Fibroblast of lung (primary cell): ENCODE measurements at places on chromosomes 5 and 9. TPM values are rescaled to one million over a fixed set of nuclear protein-coding genes. Genes with fewer than 3 reads are reported as not detected.

The PCDHGA4 gene
- 2.8 and 7.6 TPM in 2 replicates for total RNA-seq

The BTNL3 gene
- total RNA-seq: not detected in 2 replicates

The DMRT3 gene
- not detected in 2 replicates for total RNA-seq

The SLC25A25 gene
- total RNA-seq: 24.1 and 30.7 TPM in 2 replicates
